ENCODE measurements at places on chromosomes 1 and 21.

- DNase-seq, result peak; percentile 67
These were observed 46.3 kb upstream of the IRF2BP2 start for GRCh38 chr1:234656070-234656895.

DNA sequence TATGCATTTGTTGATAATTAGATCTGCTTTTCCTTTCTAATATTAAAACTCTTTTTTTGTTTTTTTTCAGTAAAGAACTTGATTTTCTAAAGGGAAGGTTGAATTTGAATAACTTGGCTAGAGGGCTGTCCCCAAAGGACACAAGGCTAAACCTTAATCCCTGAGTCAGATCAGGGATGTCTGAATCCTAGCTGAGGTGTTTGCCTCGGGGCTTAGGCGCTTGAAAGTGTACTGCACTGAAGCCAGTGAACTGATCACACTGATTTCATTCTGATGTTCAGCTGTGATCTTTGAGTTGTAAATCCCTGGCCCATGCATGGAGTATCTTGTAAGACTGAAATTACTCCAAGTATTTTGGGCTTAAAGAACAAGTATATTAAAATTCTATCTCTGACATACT lies 42.8 kb downstream of the MTR start:
- no peak for DNase-seq

- peak; percentile 69 for DNase-seq
These were observed 21.3 kb downstream of the ACOT11 start for GRCh38 chr1:54569339-54569738.

- DNase-seq, result no peak
These were observed 238 bp upstream of the SCP2 start for GRCh38 chr1:52926864-52927211.

Data from fibroblast of skin of scalp (primary cell).